Dorsolateral prefrontal cortex (tissue), 122 donors: ENCODE measurements at places on chromosomes 3 and 15.

- DNase-seq, result no peak
Measured at GRCh38 chr3:174859756-174860155, 622 bp downstream of the NAALADL2 start.

GRCh38 chr3:68614087-68614486 is 318.3 kb downstream of the TAFA4 start:
- no peak for DNase-seq

DNA sequence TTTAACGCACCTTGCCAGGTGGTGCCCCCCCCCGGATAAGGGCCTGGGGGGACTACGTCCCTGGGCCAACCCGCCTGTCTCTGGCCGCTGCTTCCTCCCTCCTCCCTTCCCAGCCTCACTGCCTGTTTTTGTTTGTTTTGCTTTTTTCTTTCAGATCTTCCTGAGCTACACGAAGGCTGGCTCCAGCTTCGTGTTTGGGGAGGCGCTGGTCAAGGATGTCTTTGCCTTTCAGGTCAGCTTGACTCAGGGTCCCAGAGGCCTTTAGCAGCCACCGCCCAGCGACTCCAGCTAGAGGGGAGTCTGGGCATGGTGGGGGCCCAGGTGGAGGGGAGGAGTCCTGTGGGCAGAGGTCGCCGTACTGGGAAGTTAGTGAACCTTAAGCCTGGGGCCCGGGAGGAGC is 24.1 kb downstream of the SLC28A1 start:
- DNase-seq, result no peak

- no peak for DNase-seq
Measured at GRCh38 chr3:189172668-189173419, 1.1 kb downstream of the TPRG1 start.

- no peak for DNase-seq
Measured at GRCh38 chr15:100484443-100484842, 44.3 kb downstream of the CERS3 start.

DNA sequence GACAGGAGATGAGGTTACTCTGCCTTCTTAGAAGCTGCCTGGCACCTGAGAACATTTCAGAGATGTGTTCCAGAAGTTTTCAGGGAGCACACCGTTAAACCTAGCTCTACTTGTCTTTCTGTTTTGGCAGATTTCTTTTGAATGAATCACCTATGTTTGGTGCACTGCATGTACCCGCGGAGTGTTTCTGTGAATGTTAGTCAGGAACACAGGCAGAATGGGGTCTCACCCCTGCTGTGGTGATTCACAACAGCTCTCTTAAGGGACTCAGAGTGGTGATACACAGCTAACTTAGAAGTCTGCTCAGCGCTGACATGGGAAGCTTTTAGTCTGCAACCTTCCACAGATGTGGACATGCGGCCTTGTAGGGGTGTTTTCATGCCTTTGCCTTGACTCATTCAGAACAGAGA is 24.0 kb downstream of the TSEN2 start:
- no peak for DNase-seq

DNA sequence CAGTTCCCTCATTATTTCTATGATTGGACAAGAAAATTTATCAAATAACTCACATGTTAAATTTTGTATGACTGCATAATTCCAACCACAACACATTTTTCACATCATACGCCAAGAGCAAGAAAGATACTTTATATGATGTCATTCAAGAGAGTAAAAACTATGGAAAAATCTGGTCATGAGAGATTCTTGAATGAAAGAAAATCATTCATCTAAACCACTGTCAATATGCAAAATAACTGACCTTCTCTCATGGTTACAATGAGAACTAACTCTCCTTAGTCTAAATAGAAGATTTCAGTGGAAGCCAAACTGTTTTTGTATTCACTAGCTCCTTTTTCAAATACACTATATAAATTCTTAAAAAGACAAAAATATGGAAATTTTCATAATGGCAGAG is 124.6 kb downstream of the CBLB start:
- no peak for DNase-seq

DNA sequence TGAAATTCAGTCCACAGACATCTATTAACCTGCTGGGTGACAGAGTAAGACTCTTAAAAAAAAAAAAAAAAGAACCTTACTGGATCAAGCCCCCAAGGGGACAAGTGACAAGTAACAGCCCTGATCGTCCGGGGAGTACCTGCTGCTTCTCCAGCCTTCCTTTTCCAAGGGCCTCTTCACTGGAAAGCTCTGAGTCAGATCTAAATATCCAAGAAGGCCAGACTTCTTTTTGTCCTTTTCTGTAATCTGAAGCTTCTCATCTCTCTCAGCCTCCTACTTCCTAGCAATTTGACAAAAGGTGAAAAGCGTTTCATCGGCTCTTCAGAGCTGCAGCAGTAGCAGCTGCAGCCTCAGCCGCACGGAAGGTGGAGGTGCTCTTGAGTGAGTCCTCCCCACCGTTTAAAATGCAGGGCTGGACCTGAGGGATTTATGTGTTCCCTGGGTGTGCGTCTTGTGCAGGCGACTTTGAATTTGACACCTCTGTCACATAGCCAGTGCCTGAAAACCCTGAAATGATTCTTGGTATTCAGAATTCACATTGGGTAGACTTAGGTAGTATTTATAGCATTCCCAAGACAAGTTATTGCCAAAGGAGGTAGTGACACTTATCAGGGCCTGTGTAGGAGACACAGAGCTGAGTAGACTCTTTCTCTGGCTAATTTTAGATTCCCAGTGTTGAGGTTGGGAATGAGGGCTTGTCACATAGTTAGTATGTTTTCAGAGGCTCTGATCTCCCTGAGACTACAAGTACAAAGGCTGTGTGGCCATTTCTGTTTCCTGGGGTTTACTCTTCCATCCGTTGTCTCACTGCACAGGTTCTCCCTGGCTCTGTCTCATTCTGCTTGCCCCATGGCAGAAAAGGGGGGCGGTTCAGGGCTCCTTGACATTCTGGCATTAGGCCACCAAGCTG is 291.2 kb upstream of the C2CD4B start:
- DNase-seq, result no peak

DNA sequence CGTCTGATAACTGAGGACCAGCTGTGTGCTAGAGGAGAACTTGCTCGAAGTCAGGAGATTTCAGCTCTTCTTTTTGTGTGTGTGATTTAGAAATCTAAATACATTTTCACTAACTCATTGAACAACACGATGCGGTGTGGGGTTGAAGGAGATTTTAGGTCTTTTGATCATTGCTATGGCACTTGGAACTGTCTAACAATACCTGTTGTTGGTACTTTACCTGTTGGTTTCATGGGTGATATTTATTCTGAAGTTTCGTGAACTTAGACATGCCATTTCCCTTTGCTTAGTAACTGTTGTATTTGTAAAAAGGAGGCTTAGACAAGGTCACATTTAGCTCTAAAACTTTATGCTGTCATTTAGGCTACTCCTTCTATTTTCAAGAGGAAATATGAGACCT is 99.9 kb downstream of the ITPR1 start:
- no peak for DNase-seq

- DNase-seq, result no peak
Measured at GRCh38 chr3:63473641-63474166, 178.8 kb upstream of the SNTN start.

- peak; percentile 92 for DNase-seq
Measured at GRCh38 chr3:14261229-14261628, 82.6 kb downstream of the LSM3 start.
